ENCODE measurements at places on chromosomes 13 and 19.

DNA sequence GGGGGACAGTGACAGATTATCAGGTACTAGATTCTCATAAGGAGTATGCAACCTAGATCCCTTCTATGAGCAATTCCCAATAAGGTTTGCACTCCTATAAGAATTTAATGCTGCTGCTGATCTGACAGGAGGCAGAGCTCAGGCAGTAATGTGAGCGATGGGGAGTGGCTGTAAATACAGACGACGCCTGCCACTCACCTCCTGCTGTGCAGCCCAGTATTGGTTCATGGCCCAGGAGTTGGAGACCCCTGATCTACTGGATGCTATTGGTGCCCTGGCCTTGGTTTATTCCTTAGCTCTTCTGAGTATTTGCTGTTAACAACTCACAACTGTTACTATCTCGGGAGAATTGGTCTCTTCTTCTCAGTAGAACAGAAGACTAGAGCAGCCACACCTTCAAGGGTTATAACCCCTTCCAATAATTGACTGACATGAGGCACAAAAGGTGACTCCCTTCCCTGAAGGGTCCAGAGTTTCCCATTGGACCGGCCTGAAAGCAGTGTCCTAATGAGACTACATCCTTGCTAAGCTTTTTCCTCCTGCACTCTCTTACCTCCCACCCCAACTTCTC is 35.0 kb upstream of the RBM26 start:
- no peak for DNase-seq

GRCh38 chr13:45899406-45899805 is 47.9 kb upstream of the SIAH3 start:
- no peak for DNase-seq

DNA sequence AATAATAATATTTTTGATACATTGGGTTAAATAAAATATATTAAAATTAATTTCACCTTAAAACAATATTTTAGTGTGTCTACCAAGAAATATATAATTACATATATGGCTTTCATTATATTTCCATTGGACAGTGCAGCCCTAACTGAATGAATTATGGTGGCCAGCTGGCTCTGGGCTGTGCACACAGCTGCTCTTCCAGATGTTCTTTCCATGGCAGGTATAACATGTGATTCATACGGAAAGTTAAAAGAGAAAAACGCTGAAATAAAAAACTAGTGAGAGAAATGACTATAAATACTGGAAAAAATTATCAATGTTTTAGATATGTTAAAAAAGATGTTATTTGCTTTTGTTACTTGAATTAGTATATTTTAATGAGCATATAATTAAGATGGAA is 216.3 kb downstream of the RGCC start:
- DNase-seq, result no peak

DNA sequence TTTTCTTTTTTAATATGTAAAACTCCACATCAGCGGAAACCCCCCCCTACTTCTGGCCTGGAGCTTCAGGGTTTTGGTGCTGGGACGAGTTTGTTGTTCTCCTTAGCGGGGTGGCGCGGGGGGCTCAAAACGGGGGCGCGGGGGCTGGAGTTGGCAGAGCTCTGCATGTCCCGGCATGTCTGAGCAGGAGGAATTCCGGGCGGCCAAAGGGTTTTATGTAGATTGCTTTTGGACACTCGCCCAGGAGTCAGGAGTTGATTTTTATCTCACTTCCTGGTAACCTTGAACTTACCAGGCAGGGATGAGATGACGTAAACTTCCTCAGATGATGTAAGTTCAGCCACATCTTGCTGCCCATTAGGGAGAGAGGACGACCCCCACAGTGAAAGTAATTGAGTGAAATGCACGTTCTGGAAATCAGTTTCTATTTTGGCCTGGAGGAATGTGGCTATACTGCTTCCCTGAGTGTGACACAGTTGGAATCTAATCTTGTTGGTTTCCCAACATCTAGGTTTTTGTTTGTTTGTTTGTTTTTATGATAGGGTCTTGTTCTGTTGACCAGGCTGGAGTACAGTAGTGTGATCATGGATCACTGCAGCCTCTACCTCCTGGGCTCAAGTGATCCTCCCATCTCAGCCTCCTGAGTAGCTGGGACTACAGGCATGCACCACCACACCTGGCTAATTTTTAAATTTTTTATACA is 21.0 kb upstream of the GDF15 start:
- DNase-seq, result no peak

DNA sequence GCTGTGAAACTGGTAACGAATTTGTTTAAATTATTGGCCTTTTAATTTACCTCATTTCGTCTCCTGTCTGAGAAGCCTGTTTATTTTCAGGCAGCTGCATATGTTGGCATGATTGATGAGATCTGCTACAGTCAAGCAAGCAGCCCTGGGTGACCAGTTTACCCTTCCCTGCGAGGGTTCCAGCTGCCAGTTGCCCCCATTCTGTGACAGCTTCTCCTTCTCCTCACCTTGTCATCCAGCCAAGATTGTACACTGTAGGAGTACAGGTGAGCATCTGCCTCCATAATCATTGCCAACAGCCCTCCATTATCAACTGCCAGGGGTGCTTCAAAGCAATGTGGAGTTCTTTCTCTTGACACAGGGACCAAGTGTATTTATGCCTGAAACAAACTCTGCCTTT is 1979.9 kb upstream of the PRR20A start:
- no peak for DNase-seq

- no peak for DNase-seq
These were observed 115.8 kb downstream of the NBEA start for GRCh38 chr13:35057858-35058257.

DNA sequence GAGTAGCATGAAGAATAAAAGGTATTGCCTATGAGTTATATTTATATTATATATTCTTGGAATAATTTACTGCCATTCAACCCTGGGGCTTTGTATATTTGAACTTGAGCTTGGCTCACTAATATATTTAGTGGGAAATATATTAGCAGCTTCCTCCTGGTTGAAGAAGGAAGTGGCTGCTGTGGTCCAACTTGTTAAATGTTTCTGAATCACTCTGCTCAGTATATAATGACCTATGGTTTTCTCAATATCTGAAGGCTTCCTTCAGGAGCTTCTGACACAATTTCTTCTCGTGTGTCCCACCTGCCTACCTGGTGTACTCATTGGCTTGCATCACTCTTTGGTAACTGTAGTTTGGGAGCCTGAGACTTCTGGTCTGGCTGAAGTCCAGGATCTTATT is 646.4 kb downstream of the TBC1D4 start:
- no peak for DNase-seq

GRCh38 chr19:41911889-41912731 is 16.1 kb downstream of the ERFL start:
- DNase-seq, result no peak

DNA sequence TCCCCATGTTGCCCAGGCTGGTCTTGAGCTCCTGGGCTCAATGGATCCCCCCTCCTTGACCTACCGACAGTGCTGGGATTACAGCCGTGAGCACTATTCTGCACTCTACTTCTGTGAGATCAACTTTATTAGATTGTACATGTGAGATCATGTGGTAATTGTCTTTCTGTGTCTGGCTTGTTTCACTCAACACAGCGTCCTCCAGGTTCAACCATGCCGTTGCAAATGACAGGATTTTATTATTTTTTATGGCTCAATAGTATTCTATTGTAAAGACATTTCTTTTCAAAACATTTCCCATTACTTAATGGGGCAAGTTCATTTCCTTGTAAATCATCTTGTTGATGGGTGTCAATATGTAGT is 1.5 kb upstream of the OBI1 start:
- DNase-seq, result no peak

DNA sequence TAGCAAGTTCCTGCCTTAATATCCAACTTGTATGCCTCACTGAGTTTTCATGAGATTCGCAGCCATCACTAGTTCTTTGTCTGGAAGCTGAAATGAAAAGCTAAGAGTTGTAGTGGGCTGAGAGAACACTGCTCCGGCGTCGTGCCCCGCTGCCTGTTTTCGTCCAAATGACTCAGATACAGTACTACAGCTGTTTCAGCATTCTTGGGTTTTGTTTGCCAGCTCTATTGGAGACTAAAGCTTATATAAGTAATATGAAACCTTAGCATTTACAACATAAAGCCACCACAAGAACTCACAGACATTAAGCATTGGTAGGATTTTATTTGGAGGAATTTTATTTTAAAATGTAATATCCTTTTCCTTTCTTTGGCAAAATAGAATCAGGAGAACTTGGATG is 299.7 kb downstream of the DLEU7 start:
- DNase-seq, result no peak

DNA sequence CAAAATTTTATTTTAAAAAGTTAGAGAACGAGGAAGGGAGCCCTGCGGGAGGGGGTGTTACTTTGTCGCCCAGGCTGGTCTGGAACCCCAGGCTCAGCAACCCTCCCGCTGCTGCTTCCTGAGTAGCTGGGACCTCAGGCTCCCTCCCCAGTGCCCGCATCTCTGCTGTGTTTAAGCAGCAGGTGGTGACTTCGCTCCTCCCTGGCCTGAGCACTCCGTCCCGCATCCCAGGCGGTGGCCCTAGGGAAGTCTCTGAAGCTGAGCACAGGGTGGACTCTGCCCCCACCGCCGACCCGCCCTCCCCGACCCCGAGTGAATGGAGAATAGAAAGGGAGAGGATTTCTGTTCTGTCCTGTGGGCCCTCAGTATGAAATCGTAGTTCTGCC is 30.5 kb downstream of the ZNF701 start:
- peak; percentile 4 for DNase-seq

- no peak for DNase-seq
These were observed 15.6 kb upstream of the HMGB1 start for GRCh38 chr13:30481241-30481760.

- DNase-seq, result peak; percentile 63
These were observed 46.0 kb downstream of the SAE1 start for GRCh38 chr19:47176627-47177090.

Measured in CD4-positive, alpha-beta T cell treated with Interleukin-15 for 4 hours (primary cell).